DMS79 (cell line): ENCODE measurements at places on chromosomes 12 and 14.

DNA sequence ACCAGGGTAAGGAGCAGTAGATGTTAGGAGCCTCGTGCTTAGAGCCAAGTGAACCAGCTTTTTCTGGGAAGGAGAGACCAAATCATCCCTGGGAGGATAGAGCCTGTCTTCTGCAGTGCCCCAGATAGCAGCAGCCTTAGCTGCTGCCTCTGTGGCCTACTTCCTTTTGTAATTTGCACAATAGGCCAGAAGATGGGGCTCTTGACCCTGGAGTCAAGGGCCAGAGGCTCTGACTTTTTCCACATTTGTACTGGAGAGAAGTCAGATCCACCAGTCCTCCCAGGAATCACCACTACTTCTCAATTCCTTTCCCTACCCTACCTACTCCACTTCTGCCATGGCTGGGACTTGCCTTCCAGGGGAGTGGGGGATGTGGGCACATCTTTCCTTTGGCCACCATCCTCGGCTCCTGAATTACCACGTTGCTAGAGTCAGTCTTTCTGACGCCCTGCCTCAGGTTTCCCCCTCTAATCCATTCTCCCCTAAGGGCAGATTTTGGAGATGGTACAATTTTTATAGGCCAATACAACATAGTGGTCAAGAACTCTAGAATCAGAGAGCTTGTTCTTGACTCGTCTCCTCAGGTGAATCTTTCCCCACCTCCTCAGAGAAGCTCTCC lies 3.3 kb upstream of the SLC4A8 start:
- DNase-seq = no peak

- no peak for DNase-seq
Measured at GRCh38 chr14:37968664-37969240, 239.0 kb upstream of the SSTR1 start.

- no peak for DNase-seq
Measured at GRCh38 chr14:82410064-82410463, 876.4 kb upstream of the SEL1L start.

DNA sequence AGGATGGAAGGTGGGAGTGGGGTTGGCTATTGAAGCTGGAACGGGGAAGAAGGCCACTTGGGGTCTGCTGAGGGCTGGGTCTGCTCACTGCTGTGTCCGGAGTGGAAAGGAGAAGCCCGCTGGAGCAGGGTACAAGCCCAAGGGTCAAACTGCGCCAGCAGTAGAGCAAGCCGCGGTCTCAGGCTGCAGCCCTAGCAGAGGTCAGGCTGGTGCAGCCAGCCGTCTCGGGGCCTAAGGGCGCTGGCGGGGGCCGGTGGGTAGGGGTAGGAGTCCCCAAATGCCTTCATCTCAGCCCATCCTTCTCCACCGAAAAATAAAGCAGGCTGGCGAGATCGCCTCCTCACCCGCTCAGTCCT lies 718 bp upstream of the JDP2 start:
- DNase-seq = no peak

DNA sequence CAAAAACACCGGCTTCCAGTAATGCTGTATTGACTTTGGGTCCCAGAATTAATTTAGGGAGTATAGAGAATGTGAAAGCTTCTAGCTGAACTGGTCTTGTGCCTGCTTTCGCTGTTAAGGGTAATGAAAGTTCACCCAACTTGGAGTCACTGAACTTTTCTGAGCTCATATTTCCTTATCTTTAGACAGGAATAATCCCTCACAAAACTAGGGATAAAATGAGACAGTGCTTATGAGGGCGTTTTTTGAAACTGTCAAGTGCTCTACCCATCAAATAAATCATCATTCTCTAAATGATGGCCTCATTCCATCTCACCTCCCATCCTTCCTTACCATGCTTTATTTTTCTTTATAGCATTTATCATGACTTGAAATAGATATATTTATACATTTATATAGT lies 74.7 kb downstream of the RFX4 start:
- DNase-seq = no peak
